ENCODE measurements at places on chromosomes 7 and 10.

DNA sequence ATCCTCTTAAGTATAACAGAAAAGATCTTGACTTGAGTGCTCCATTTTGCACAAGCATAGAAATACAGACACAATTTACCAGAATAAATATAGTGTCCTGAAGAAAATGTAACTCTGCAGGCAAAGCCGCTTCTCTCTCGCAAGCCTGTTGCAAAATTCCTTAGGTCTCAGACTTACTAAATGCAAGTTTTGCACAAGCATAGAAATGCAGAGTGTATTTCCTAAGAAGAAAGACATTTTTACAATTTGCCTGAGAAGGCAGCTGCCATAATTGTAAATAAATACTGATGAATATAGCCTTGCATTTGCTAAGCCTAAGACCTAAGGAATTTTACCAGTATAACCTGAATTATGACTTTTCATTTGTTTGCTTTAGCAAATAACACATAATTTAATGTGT lies 67.1 kb downstream of the AGMO start:
- DNase-seq, result no peak

DNA sequence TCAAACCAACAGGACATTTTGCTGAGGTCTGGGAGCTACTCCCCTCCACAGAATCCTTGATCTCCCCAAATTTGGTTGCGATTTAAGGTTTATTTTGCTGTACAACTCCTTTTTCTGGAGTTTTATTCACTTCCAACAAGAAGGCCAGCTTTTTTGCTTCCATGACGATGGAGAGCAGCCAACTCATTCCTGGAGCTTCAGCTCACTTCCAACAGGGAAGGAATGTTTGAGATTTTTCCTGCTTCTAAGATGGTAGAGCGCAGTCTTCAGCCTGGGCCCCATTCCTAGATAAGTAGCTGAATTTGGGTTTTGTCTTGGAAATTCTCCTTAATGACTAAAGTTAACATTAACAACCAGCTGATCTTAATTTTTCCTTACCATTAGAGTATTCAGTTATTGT lies 30.9 kb upstream of the CREB3L2 start:
- no peak for DNase-seq

- DNase-seq, result no peak
Observed at GRCh38 chr7:105707381-105707780, 126.1 kb upstream of the EFCAB10 start.

DNA sequence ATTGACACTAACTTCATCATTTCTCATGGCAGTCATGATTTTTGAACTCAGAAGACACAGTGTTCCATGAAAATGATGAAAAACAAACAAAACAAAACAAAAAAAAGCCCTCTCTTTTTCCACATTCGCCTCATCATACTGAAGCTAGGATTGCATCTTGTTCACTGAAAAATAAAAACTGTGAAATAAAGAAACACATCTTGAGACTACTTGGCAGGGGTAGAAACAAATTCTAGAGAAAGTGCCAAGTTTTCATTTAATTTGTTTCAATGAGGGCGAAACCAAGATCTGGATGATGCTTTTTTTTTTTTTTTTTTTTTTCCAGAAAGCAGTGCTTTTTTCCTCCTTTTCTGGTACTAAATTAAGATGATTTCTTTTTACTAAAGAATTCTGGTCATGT lies 350.4 kb upstream of the ETV1 start:
- DNase-seq, result no peak

DNA sequence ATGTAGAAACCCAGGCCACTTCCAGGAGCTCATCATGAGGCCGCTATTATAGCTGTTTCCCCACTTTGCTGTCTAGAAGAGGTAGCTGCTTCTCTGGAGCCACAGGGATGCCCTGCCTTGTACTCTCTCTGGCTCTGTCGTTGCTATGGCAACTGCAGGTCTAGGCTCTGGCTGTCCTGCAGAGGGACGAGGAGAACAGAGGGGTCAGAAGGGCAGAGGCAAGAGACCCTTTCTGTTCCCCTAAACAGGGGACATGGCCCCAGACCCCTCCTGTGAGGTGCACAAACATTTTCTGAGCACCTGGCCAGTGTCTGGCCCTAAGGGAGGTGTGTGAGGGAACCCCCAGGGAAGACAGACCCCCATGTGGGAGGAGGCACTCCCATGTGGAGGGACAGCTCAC lies 31.4 kb downstream of the ITPRIP start:
- DNase-seq, result no peak

DNA sequence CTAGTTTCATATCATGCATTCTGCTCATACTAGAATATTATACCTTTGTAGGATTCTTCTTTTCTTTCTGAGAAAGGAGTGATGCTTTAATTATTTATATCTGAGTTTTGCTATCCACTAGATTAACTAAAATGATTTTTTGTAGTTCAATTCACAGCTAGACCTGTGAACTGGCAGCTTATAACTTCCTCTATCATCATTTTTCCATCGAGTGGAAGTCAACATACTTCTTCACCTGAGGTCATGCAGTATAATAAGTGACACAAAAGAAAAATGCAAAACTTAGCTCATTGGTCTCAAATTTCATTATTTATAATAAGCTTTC lies 8.0 kb downstream of the LRRN3 start:
- DNase-seq, result no peak

DNA sequence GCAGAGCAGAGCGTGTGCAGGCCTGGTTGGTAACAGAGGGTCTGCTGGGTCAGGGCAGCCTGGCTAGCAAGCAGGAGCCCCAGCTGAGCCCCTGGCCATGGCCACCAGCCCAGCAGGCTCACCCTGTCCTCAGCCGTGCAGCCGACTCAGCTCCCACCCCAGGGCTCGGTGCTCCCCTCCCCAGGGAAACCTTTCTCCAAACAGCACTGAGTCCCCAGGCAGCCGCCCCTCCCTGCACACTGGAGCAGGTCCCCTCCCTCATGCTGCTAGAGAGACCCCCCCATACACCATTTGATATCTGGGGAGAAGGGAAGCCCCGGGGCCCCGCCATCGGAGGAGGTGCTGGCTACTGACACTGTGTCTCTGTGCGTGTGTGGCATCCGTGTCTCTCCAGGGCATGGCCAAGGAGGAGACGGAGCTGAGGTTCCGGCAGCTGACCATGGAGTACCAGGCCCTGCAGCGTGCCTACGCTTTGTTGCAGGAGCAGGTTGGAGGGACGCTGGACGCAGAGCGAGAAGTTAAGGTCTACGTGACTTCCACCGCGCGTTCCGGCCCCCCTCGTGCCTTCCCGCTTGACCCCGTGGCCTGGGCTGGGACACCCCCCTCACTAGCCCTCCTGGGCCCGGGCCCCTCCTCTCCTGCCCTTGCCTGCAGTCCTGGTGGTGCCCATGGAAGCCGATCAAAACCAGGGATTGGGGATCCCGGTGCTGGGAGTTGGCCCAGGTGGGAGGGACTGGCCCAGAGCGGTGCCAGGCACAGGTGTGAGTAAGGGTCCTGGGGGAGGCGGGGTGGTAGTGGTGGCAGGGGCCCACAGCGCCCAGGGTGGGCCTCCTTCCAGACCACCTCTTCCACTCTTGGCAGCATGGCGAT lies 45.0 kb upstream of the DPYSL4 start:
- DNase-seq, result no peak

GRCh38 chr10:20277820-20278219 lies 461.6 kb downstream of the PLXDC2 start:
- DNase-seq, result no peak

DNA sequence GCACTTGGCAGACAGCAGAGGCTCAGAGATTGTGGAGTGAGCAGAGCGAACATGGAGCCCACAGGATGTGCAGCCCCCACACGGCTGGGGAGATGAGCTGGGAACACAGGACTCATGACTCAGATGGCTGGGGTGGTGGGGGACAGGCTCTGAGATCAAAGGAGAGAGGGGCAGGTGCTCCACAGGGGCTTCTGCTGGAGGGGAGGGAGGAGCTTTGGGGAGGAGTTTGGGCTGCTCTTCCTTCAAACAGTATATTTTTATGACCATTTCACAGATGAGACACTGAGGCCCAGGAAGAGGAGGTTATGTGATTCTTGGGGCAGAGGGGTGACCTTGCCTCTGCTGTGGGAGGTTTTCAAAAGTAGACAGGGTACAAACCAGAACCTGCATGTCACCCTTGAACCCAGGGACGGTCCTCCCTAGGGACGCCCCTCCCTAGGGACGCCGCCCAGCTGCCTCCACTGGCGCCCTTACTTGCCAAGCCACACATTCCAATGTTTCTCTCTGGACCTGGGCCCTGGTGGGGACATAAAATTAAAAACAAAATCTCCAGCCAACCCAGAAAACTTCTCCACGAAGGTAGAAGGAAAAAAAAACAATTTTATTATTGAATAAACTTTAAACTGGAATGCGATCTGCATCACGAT lies 981 bp upstream of the CRYGN start:
- no peak for DNase-seq
